NCI-H1436 treated with DMSO at 0.1 percent for 48 hours (cell line): ENCODE measurements at places on chromosomes 16 and 17.

DNA sequence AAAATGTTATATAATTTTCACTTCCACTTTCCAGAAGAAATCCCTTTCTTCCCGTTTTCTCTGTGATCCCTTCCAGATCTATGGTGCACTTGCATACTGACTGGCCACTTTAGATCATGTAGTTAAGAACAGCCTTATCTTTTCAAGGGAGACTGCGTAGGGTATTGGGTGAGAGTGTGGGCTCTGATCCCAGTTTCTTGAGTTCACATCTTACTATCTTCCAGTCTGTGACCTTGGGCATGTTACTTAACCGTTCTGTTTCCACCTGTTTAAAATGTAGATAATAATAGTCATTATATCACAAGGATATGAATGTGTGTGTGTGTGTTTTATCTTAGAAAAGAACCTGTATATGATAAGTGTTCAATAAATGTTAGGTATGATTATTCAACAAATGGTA, 83.7 kb downstream of the TANGO6 start:
- no peak for DNase-seq

GRCh38 chr16:53773881-53774280, 69.9 kb downstream of the FTO start:
- DNase-seq, result no peak

DNA sequence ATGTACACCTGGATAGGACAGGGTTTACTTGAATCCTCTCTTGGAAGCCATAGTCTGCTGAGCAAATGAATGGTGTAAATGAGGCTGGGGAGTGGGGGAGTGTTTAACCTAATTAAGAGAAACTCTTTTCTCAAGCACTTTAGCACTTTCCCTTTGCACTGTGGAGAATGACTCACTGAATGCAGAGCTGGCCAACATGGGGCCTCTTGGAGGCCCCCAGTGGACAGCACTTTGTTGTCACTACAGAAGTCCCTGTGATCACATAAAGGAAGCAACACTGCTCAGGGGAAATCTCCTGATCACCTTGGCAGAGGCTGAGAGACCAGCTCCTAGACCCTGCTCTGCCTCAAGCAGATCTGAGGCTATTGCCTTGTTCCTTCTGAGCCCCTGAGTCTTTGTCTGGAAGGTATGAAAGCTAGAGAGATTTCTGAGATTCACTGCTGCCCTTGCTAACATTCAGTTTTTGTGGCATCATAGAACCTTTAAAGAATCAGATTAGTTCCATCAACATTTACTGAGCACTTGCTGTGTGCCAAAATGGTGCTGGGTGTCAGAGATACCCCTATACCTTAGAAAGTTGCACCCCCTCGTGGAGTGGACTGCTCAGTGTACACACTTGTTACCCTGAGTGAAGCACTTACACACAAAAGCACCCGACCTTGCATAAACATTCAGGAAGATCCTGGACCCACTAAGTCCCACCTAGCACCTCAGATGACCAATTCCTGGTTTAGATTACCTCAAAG, 230.1 kb upstream of the CCL2 start:
- DNase-seq, result no peak

GRCh38 chr16:3348547-3349167, 7.0 kb upstream of the OR2C1 start:
- DNase-seq, result no peak

GRCh38 chr17:73929860-73930430, 273.5 kb upstream of the RPL38 start:
- DNase-seq, result no peak

- no peak for DNase-seq
These were observed 1893.0 kb downstream of the TP53TG3F start for GRCh38 chr16:35352431-35352830.

DNA sequence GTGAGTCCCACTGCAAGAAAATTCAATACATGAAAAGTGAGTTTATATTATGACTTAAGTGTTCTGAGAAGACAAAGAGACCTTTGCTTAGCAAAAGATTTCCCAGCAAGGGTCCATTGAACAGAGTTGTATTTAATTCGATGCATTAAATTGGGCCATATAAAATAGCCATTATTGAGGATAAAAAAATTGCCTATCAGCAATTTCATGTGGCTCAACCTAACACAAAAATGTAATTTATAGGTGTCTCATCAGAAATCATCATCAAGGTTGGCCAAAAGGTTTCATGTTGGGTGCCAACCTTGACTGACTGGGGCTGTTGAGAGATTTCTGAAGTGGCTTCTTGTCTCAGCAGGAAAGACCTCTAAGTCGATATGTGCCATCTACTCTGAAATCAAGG, 84.8 kb upstream of the TOX3 start:
- no peak for DNase-seq

DNA sequence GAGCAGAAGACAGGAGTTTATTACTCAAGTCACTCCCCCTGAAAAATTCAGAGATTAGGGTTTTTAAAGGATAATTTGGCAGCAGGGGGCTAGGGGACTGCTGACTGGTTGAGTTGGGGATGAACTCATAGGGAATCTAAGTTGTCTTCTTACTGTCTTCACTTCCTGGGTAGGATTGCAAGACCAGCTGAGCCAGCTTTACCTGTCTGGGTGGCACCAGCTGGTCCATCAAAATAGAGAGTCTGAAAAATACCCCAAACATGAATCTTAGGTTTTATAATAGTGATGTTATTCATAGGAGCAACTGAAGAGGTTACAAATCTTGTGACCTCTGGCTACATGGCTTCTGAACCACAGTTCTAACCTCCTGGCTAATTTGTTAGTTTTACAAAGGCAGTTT, 157.9 kb downstream of the PPM1E start:
- no peak for DNase-seq

- no peak for DNase-seq
These were observed 26.8 kb downstream of the TRPV2 start for GRCh38 chr17:16442141-16442540.

DNA sequence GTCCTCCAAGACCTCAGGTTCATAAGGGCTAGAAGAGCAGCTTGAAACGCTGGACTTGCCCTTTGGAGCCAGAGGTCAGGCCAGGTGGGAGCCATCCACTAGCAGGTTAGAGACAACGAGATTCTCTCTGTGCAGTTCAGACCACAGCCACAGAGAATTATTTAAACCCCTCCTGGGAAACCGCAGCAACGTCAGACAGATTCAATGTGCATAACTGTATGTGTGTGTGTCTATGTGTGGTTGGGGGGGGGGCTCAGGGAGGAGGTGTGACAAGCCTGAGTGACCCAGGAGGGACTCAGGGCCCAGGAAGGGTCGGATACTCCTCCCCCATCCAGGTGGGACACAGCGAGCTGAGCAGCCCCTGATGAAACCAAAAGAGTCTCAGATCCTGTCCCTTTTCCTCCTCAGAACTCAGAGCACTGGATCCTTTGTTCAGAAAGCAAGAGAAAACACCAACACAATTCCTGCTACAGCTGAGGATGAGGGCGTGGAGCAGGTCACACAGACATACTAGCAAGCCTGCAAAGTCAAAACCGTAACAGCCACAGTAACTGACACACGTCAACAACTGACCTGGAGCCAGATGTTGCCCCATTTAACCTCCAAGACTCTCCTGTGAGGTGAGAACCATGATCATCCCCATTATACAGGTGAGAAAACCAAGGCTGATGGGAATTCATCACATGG, 66.8 kb downstream of the XYLT1 start:
- DNase-seq, result no peak

DNA sequence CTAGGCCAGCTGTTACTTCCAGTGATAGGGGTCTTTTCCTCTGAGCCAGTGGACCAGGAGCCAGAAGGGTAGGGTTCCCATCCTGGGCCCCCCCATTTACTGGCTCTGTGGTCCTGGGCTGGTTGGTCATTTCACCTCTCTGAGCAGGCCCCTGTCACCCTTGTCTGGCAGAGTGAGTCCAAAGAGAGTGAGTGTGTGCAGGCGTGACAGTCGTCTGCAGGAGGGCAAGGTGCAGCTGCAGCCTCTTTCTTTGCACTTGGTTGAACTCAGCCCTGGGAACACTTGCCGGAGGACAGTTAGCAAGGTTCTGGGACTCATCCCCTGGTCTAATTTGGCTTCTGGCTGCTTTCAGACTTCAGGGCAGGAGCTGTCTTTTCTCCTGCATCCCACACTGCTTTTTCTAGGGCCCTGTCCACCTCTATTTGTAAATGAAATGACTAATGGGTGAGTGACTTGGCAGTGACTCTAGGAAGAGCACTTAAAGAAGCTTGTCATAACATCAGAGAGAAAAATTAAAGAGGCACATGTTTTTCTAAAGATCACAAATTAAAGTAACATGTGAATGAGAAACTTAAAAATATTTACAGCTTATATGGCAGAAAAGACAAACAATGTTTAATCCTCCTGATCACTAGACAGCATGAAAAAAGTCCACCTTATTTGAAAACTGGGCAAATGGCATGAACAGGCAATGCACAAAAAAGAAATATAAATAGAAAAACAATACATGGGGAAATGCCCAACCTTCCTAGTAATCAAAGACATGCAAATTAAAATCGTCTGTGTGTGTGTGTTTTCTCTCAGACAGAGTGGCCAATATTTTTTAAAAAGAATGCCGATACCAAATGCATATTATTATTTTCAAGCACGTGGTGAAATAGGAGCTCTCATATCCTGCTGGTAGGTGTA, 137.5 kb downstream of the NTN1 start:
- DNase-seq, result no peak
